ENCODE measurements at places on chromosomes 5 and 9. TPM values are rescaled to one million over a fixed set of nuclear protein-coding genes. Genes with fewer than 3 reads are reported as not detected.
A peak's percentile ranks its signal among the peaks of the same experiment; 100 is the strongest.

The LECT2 gene
- not detected for total RNA-seq

The GRM6 gene
- total RNA-seq = not detected

The LSM11 gene
- 1.8 TPM for total RNA-seq

The SLCO6A1 gene
- total RNA-seq = not detected

The CDK7 gene
- 36.4 TPM for total RNA-seq

DNA sequence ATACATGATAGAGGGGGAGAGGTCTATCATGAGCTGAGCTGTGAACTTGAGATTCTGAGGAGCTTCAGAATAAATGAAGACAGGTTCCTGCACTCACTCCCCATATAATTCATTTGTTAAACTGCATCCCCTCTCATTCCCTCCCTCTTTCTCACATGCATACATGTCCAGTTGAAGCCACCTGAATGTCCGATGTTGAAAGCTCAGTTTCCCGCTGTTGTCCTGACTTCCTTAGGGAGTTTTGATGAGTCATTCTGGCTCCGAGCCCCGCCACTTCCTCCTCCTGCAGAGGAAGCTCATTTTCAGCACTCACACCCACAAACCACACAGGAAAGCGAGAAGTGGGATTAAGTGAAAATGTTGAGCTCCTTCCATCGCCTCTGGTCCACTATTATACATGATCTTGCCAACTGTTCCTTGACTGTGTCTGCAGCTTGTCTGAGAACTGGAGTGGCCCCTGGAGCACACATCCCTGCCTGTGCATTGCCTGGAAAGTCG, 121.2 kb downstream of the CEMIP2 start:
- no peak overlapping the region for H3K4me3 ChIP-seq
- no peaks in the 10 kb centered on the region for H3K27me3 ChIP-seq
- peak; percentile 92 for DNase-seq
- H3K27ac ChIP-seq = peak overlapping the region; percentile 75
- peaks cover 21% of the 10 kb centered on the region for H3K4me1 ChIP-seq

GRCh38 chr5:62689599-62690368, 111.2 kb downstream of the LRRC70 start:
- no peaks in the 10 kb centered on the region for H3K27me3 ChIP-seq
- DNase-seq = no peak
- H3K4me3 ChIP-seq = no peak overlapping the region
- peaks cover 13% of the 10 kb centered on the region for H3K4me1 ChIP-seq
- H3K36me3 ChIP-seq = no peaks in the 10 kb centered on the region

GRCh38 chr9:2157277-2158110, 142.3 kb downstream of the SMARCA2 start:
- H3K27me3 ChIP-seq = no peaks in the 10 kb centered on the region
- no peak overlapping the region for H3K27ac ChIP-seq
- H3K4me1 ChIP-seq = peaks cover 26% of the 10 kb centered on the region
- H3K4me3 ChIP-seq = peak overlapping the region; percentile 20
- H3K36me3 ChIP-seq = no peaks in the 10 kb centered on the region

GRCh38 chr5:32713361-32713769, 2.2 kb downstream of the NPR3 start:
- no peak for DNase-seq
- peaks cover 27% of the 10 kb centered on the region for H3K4me1 ChIP-seq
- H3K4me3 ChIP-seq = peak overlapping the region; percentile 53
- H3K36me3 ChIP-seq = no peaks in the 10 kb centered on the region
- H3K27me3 ChIP-seq = no peaks in the 10 kb centered on the region

GRCh38 chr5:152218694-152219093, 186.4 kb downstream of the NMUR2 start:
- H3K27me3 ChIP-seq = no peaks in the 10 kb centered on the region
- no peaks in the 10 kb centered on the region for H3K4me1 ChIP-seq
- no peak for DNase-seq
- H3K27ac ChIP-seq = no peak overlapping the region

DNA sequence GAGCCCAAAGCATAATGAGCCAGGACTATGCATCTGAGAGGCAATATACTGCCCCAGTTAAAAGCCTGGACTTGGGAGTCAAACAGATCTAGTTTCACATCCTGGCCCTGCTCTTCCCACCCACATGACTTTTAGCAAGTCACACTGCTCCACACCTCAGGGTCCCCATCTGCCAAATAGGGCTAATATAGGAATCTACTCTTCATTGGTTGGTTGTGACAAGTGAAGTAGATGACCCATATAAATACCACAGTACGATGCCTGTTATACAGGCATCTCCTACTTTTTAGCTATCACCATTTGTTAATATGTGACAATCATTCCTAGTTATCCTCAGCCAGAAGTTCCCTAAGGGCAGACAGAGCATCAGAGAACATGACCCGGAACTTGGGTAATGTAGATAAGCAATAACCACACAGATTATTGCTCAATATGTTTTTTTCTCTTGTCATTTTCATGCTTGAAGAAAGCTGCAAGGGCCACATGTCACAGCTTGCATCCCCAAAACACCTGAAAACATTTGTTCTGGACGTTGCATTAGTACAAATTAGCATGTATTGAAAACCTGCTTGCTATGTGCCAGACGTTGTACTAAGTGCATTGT, 20.4 kb downstream of the ADAM19 start:
- no peak overlapping the region for H3K4me3 ChIP-seq
- H3K27me3 ChIP-seq = no peaks in the 10 kb centered on the region
- H3K27ac ChIP-seq = peak overlapping the region; percentile 49

DNA sequence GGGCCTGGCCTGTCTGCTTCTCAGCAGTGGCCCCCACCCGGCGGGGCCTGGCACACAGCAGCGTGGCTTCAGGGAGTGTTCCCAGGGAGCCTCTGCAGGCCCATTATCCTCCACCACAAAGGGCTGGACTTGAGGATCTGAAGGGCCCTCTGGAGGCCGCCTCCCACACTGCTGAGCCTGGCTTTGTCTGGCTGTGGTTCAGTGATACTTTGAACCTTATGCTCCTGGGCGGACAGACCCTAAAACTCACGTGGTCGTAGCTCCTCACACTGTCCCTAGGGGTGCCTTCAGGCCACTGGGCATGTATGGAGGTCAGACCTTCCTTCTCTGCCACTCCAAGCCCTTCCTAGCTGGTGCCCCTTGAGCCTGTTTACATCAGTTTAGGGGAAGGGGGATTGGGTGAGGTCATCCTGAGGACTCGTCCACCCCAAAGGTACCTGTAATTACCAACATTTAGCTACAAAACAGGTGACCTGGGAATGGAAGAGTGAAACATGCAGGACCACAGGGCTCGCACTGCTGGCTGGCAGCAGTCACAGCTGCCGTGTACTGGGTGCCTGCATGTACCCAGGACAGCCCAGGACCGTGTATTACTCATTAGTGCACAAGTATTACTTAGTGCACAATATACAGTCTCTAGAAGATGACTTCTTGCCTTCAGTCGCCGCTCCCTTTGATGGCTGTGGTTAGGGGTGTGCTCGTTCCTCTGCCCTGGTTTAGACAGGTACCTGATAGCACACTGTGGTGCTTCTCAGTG, 8.5 kb downstream of the GRHPR start:
- DNase-seq = peak; percentile 60
- peaks cover 34% of the 10 kb centered on the region for H3K36me3 ChIP-seq
- H3K27me3 ChIP-seq = no peaks in the 10 kb centered on the region

DNA sequence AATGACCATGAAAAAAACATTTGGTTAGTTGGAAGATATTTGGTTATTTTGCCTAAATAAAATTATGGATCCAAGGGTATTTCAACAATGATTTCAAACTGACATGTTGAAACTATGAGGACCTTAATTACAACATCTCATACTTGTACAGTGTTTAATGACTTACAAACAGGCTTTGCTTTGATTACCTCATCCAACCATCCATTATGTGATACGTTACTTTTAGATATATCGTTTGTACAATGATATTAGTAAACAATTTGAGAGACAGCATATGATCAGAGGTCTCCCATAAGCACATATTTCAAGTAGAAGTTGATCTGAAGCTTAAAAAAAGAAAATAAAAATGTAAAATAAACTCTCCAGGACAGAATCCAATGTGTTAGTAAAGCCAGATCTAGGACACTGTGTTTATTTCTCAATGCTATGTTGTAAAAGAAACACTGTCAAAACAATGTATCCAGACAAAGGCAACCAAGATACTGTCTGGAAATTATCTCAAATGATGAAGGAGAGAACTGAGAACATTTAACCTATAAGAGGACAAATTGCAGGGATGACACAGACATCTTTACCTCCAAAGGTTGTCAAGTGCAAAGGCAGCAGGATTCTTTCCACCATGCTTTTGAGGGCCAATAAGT, 116.0 kb upstream of the TARS1 start:
- H3K27me3 ChIP-seq = no peaks in the 10 kb centered on the region
- no peak overlapping the region for H3K4me3 ChIP-seq
- no peak overlapping the region for H3K27ac ChIP-seq
- no peak for DNase-seq
- no peaks in the 10 kb centered on the region for H3K4me1 ChIP-seq

- no peaks in the 10 kb centered on the region for H3K27me3 ChIP-seq
- DNase-seq = no peak
- H3K4me1 ChIP-seq = no peaks in the 10 kb centered on the region
Observed at GRCh38 chr9:128619127-128619526, 37.5 kb downstream of the DYNC2I2 start.

DNA sequence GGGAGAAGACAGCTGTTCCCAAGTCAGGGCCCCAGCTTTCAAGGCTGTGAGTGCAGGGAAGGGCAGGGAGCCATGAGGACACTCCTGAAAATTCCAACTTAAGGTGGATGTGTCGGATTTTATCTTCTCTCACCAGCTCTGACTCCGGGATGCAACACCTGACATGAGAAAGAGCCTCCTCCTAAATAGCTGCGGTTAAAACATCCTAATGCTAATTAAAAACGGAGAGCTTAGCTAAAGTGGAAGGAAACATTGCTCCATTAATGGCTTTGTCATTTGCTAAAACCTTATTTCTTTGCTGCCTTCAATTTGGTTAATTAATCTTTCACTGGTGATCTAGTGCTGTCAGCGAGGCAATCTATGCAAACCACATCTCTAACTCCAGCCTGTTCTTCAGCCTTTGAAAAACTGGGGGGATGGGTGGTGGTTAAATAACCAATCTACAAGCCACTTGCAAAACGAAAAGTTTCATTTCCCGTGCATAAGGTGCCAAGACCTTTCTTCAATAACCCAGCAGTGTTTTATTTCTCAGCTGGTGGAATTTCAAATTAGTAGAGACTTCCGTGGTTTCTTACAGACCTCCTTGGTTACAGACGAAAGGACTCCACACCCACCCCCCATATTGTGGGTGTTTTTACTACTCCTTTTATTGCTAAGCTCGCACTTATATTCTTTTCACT, 379.6 kb downstream of the MLLT3 start:
- H3K4me1 ChIP-seq = peaks cover 8% of the 10 kb centered on the region
- H3K4me3 ChIP-seq = no peak overlapping the region
- H3K27ac ChIP-seq = no peak overlapping the region
- DNase-seq = no peak
- no peaks in the 10 kb centered on the region for H3K36me3 ChIP-seq

- no peaks in the 10 kb centered on the region for H3K36me3 ChIP-seq
- H3K27ac ChIP-seq = no peak overlapping the region
Observed at GRCh38 chr5:66239034-66239433, 94.9 kb downstream of the SREK1 start.

- H3K36me3 ChIP-seq = no peaks in the 10 kb centered on the region
- H3K27me3 ChIP-seq = no peaks in the 10 kb centered on the region
- H3K4me3 ChIP-seq = no peak overlapping the region
- no peak overlapping the region for H3K27ac ChIP-seq
Observed at GRCh38 chr5:139861021-139861888, 65.6 kb downstream of the PSD2 start.

DNA sequence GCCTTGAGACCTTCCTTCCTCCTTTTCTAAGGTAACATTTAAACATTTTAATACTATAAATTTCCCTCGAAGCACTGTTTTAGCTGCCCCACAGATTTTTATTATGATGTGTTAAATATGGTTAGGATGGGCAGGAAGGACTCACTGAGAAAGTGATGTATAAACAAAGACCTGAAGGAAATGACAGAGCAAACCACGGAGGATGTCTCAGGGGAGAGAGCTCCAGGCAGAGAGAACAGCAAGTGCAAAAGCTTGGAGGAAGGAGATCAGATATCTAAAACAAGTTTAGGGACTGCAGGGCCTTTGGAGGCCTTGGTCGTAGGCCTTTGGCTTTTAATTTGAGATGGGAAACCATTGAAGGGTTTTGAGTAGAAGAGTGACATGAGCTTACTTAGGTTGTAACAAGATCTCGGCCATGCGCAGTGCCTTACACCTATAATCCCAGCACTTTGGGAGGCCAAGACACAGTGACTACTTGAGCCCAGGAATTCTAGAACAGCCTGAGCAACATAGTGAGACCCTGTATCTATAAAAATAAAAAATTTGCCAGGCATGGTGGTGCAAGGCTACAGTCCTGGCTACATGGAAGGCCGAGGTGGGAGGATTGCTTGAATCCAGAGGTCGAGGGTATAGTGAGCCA, 35.5 kb upstream of the LRRTM2 start:
- H3K4me1 ChIP-seq = no peaks in the 10 kb centered on the region
- H3K4me3 ChIP-seq = no peak overlapping the region
- no peaks in the 10 kb centered on the region for H3K36me3 ChIP-seq
